BJ (cell line): ENCODE measurements at places on chromosomes 6 and 20.
A peak's percentile ranks its signal among the peaks of the same experiment; 100 is the strongest.

GRCh38 chr20:2022163-2022562 is 28.3 kb upstream of the PDYN start:
- no peak for DNase-seq

DNA sequence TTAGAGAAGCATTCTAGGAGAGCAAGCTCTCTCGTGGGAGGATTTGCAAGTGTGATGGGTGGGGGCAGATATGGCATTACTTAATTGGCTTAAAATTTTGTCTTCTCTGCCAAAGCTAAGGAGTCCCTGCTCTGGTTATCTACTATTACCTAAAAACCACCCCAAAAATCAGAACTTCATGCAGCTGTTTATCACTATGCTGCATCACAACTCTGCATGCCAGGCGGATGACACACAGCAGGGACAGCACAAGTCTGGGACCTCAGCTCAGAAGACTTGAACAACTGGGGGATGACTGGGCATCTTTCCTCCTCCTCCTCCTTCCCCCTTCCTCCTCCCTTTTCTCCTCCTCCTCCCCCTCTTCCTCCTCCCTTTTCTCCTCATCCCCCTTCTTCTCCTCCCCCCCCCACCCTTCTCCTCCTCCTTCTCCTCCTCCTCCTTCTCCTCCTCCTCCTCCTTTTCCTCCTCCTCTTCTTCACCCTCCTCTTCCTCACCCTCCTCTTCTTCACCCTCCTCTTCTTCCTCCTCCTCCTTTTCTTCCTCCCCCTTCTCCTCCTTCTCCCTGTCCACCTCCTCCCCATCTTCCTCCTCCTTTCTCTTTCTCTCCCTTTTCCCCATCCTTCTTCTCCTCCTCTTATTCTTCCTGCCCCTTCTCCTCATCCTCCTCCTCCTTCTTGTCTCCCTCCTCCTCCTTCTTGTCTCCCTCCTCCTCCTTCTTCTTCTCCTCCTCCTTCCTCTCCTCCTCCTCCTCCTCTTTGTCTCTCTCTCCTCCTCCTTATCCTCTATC is 218.6 kb upstream of the PMEPA1 start:
- DNase-seq: peak; percentile 51

DNA sequence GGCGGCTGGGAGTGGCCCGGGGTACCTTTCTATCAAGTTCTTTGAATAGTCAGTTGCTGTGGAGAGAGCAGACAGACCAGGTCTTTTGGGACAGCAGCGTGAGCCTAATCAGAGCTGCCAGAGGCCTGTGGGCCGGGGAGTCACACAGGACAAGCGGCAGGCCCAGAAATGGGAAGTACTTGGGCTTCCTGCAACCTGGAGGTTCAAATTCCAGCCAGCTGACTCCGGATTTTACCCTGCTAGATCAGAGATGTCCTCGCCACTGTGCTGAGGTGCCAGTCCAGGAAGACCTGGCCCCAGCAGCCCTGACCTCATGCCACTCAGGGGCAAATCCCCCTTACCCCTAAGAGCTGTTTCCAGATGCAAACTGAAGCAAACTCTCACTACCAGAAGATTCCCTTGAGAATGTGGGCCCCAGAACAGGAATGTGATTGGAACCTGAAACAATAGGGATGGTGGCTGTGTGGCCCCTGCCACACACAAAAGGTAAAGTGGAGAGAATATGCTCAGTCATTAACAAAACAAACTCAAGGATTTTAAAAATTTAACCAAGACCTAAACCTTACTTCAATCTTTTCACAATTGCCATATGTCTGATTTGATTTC is 9.7 kb downstream of the BEND3 start:
- no peak for DNase-seq

DNA sequence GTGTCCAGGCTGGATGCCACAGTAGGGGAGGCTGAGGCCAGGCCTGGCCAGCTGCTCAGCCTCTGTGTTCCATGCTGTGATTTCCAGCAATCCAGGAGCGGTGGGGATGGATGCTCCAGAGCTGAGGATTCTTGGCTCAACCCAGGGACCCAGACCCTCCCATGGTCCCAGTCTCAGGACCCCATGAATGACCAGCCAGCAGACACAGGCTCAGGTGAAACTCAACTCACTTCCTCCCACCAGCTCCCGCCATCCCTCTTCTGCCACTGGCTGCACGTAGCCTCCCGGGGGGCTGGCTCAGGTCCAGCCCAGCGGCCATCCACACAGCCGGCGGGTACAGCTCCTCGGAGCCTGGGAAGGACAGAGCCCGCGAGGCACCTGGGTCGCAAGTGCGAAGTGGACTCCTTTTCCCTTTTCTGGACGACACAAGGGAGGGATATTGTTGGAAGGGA is 54.5 kb upstream of the DACT2 start:
- DNase-seq: no peak

- no peak for DNase-seq
Measured at GRCh38 chr6:43774776-43775534, 4.9 kb downstream of the VEGFA start.

GRCh38 chr6:156719720-156720563 is 57.2 kb upstream of the ARID1B start:
- peak; percentile 70 for DNase-seq

- no peak for DNase-seq
Measured at GRCh38 chr6:43936476-43936875, 166.5 kb downstream of the VEGFA start.
